ENCODE measurements at places on chromosomes 12 and 14. TPM values are rescaled to one million over a fixed set of nuclear protein-coding genes. Genes with fewer than 3 reads are reported as not detected.

HCAR2 gene
- 0.39 TPM for total RNA-seq

PNMA1 gene
- 18.4 TPM for total RNA-seq

GARIN6 gene
- total RNA-seq, result not detected

CLEC2B gene
- total RNA-seq, result not detected
